Suppressor macrophage (primary cell): ENCODE measurements at places on chromosomes 6 and 20.

DNA sequence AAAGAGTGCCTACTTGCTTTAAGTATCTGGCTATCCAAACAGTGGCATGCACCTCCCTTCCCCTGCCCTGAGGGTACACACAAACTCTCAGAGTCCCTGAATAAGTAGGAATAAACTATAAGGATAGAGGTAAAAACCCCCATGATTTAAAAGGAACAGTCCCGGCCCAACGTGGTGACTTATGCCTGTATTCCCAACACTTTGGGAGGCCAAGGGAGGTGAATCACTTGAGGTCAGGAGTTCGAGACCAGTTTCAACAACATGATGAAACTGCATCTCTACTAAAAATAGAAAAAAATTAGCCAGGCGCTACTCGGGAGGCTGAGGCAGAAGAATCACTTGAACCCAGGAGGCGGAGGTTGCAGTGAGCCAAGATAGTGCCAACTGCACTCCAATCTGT lies 22.2 kb downstream of the SAMHD1 start:
- DNase-seq, result peak; percentile 23

GRCh38 chr20:31617432-31618104 lies 12.5 kb downstream of the ID1 start:
- peak; percentile 74 for DNase-seq

GRCh38 chr6:138428944-138429598 lies 25.0 kb downstream of the HEBP2 start:
- DNase-seq, result peak; percentile 49

DNA sequence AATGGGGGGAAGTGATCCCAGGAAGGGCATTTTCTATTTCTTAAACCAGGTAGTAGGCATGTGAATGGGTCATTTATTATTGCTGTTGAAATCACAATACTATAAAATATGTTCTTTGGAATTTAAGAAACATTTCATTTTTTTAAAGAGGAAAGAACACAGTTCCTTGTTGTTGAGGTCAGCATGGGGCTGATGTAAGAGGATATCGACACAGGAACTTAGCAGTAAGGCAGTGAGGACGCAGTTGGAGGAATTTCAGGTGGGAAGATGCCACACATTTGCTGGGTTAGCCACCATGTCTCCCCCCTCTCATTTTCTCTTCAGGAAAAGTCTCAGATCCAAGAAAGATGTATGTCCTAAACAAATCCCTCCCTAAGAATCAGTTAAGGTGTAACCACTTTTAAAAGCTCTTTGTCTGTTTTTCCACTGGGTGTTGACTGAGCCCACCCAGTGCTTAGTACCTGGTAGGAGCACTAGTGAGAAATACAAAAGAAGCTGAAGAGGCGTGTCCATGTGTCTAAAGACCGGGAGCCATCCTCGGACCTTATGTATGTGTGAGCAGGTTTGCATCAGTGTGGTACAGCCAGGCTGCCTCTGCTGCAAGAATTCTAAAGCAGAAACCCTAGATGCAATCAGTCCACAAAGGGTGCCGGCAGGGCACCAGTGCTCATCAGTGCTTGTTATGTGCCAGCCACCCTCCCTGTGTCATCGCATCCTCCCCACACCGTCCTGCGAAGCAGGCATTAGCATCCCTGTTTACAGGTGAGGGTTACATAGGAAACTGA lies 98.9 kb downstream of the TCP11 start:
- DNase-seq, result no peak

DNA sequence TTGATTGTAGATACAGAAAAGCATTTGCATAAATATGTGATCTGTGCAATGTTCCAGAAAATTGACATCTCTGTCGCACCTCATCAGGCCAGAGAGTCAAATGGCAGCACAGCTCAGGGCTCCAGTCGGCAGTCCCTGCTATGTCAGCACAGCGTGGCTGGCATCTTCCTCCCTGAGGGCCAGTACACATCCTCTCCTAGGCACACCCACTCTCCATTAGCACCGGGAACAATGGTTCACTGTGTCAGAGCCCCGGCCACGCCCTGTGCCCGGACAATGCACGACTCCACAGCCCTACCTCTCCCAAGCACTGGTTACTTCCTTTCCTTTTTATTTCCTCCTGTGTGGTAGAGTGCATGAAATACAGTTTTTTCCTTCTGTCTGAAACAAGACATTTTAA lies 114.9 kb downstream of the FOXC1 start:
- no peak for DNase-seq

- no peak for DNase-seq
These were observed 696.7 kb downstream of the RNF144B start for GRCh38 chr6:19083801-19084200.

DNA sequence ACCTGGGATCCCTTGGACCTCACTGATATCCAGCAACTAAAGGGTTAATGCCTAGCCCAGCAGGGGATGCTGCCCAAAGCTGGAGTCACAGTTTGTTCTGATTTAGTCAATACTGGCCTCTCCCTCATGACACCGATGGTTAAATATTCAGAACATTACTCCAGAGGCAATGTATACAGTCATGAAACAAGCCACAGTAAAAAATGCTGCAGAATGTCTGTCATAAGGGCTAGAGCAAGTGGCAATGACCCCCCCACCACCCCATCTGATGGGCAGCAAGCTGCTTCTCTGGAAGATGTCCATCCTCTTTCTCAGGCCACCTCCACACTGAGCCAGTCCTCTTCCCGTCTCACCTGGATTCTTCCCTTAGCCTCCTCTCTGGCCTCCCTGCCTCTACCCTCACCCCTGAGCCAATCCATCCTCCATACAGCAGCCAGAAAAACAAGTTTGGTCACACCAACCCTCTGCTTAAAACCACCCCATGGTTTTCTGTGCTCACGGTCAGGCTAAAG lies 99.0 kb upstream of the KCNG1 start:
- DNase-seq, result no peak

- no peak for DNase-seq
These were observed 17.4 kb downstream of the HFE start for GRCh38 chr6:26104457-26105108.

- DNase-seq, result no peak
These were observed 16.9 kb upstream of the APMAP start for GRCh38 chr20:25009218-25010145.

DNA sequence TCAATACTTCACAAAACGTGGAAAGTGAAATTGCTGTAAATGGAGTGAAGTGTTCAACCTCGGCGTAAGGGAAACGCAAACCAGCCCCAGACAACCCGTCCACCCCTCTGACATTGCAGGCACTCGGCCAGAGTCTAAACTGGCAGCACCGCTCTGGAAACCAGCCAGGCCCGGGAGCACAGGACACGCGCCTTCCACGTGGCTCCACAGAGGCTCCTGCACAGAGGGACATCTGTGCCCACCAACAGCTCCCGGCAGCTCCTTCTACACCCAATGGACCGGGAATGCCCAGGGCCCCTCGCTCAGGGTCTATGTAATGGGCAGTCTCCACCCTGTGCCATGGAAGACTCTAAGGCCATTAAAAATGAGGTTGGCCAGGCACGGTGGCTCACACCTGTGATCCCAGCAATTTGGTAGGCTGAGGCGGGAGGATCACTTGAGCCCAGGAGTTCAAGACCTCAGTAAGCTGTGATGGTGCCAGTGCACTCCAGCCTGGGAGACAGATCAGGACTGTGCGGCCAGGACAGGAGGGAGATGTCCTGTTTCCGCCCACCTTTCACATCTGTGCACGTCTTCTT lies 3.4 kb upstream of the HELZ2 start:
- no peak for DNase-seq

GRCh38 chr20:61434341-61434781 lies 182.3 kb downstream of the CDH4 start:
- no peak for DNase-seq

GRCh38 chr6:92682516-92683398 lies 736.6 kb downstream of the EPHA7 start:
- no peak for DNase-seq

- DNase-seq, result no peak
These were observed 117.2 kb downstream of the LCA5 start for GRCh38 chr6:79420054-79420453.

DNA sequence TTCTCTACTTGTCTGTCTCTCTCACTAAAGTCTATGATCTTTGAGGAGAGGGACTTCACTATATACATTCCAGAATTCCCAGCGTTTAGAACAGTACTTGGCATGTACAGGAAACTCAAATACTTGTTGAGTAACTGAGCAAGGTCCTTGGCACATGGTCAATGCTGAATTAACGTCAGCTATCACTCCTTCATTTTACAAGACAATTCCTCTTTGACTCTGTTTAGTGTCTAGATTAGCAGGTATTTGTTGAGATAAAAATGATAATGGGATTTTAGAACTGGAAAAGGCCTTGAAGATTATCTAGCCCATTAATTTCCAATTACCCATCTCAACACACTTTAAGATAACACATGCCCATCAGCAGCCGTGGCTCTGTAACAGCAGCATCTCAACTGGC lies 6.6 kb upstream of the GUCA1B start:
- no peak for DNase-seq

- DNase-seq, result no peak
These were observed 111.1 kb downstream of the PDSS2 start for GRCh38 chr6:107348224-107348623.

DNA sequence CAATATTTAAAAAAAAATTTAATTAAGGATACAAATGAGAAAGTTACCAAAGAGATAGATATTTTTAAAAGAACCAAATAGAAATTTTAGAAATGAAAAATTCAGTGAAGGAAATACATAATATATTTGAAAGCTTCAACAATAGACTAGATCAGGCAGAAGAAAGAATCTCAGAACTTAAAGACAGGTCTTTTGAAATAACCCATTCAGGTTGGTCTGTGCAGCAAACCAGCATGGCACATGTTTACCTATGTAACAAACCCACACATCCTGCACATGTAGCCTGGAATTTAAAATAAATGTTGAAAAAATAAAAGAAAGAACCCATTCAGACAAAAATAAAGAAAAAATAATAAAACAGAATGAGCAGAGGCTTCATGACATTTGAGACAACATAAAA lies 221.1 kb upstream of the ID4 start:
- no peak for DNase-seq

GRCh38 chr6:161319231-161319630 lies 45.4 kb upstream of the AGPAT4 start:
- DNase-seq, result no peak

GRCh38 chr6:70843328-70843918 lies 113.4 kb downstream of the B3GAT2 start:
- DNase-seq, result no peak

DNA sequence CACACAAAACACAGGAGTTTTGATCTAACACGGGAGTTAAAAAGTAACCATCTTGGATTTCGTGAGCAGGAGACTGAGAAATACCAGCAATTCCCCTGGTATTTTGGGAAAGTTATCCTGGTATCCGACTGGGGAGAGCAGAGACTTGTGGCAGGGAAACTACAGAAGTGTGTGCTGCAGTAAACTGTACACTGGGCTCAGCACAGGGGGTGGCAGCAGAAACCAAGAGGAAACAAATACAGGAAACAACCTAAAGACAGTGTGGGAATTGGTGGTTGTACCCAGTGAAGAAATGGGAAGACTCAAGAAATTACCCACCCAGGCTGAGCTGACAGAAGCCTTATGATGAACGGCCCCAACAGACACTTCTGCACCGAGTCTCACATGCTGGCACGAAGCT lies 109.8 kb downstream of the CHD6 start:
- peak; percentile 7 for DNase-seq

DNA sequence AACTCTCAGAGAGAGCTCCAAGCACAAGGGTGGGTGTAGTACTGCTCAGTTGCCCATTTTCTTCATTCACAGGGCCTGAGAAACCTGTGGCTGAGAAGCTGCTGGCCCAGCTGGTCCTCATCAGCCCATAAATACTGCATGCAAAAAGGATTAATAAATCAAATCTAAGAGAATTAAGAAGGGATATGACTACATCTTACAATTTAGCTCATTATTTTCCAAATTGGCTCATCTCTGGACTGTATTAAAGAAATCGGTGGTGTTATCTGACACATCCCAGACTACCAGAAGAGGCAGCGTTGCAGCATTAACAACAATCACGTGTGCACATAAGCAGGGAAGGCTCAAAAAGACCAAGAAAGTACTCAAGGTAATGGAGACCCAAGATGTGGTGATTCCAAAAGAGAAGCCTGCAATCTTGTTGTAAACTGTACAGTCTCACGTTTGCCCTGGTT lies 90.7 kb downstream of the CD24 start:
- no peak for DNase-seq

DNA sequence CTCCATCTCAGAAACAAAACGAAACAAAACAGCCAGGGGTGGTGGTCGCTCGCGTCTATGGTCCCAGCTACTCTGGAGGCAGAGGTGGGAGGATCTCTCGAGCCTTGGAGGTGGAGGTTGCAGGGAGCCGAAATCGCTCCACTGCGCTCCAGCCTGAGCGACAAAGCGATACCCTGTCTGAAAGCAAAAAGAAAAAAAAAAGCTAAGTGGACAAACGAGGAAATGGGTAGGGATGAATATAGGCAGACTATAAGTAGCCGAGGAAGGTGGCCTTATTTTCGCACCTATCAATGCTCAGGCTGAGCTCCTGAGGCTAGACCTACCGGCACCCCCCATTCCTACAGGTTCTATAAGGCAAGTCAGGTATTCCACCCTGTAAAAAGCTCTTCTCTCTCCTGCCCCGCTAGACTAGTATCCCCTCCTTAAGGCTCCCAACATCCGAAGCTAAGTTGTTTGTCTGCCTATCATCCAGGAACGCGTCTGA lies 650 bp upstream of the CASP8AP2 start:
- peak; percentile 34 for DNase-seq

DNA sequence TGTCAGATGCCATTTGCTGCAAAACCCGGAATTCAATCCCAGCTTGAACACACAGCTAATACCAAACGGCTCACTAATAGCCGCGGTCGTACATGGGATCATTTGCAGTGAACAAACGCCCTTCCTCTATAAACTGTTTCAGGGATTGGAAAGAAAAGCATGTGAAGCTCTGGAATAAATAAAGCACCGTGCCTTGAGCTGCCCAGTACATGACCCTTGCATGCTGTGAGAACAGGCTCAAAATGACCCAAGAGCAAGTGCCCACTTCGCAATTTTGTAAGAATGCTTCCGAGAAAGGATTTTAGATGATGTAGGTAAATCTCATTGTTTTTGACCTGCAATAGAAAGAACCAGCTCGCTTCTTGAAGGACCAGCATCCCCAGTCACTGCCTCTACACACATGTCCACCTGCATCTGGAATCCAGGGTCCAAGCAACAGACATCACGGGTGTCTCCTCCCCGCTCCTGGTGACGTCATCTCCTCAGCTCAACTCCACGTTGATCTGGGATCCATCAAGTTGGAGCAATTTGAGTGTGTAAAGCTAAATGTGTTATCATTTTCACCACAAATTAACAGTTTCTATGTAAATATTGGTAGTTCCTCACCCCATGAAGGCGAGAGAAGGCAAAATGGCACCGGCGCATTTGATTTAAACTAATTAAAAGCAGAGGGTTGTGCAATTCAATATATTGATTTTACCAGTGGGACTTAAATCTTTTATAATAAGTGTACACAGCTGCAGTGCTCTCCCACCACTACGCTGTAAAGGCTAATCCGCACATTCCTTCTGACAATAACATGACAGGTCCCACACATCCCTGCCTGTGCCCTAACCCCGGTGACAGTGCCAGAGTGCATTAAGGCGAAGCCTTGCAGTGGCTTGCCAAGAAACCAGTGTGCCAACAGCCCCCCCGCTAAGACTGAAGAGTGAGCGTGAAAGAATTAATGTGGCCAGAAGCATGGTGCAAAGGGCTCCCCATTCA lies 6.2 kb downstream of the BMP7 start:
- DNase-seq, result no peak
